Hematopoietic multipotent progenitor cell treated with erythropoietin and hydrocortisone succinate and interleukin-3 and kit ligand, for 17 days (in vitro differentiated cells): ENCODE measurements at places on chromosomes 5 and 9.

- peak; percentile 11 for DNase-seq
Measured at GRCh38 chr5:177600508-177601018, 631 bp downstream of the B4GALT7 start.

- DNase-seq = no peak
Measured at GRCh38 chr5:54887663-54888062, 97.7 kb downstream of the ESM1 start.

DNA sequence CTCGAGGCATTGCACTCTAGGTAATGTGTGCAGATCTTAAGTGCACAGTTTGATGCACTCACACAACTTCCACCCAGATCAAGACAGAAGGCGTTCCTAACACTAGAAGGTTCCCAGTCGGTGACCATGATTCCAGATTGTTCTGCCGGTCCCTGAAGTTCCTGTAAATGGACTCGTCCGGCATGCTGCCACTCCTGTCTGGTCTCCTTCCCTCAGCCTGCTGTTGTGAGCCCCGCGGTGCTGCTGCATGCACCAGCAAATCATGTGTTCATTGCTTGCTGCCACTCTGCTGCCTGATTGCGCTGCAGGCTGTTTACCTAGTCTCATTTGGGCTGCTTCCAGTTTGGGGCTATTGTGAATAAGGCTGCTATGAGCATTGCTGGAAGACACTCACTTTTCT is 11.5 kb downstream of the STKLD1 start:
- DNase-seq = no peak

DNA sequence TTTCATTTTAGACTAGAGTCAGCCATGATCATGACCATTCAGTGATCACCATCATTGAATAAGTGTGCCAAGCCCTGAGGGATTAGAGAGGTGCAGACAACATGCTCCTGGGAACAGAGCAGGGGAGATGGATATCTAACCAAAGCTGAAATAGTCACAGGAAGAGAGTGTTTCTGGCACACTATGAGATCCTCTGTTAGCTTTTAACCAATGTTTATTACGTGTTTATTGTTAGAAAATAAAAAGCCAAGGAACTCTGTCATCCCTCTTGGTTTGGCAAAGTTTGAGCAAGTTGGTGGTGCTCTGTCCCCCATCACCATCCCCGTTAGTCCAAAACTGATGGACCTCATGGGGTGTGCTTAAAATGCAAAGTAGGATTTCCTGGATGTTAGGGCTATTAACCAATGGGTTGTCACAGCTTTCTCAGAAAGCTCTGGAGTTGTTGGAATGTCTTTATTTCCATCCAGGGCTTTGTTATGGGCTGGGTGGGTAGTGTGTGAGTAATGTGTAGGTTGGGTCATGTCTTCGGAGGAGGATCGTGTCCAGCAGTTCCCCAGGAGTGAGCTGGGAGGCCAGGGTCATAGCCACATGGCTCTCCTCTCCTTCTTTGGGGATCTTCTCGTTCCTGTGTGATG is 34.9 kb downstream of the SLC28A3 start:
- DNase-seq = no peak

DNA sequence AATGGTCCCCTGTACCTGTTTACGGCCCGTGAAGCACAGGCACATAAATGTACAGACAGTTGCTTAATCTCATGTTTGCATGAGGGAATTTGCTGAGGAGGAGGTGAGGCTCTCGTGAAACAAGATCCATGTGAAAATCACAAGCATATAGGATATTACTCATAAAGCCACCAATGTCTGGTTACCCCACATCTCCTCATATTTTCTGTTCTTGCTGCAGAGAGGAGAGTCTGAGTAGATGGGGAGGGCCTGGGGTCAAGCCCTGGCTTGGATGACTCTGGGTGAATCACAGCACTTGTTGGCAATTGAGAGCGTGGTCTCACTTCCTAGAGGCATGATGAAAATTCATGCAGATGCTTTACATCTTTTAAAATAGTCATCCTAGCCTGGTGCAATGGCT is 975 bp downstream of the AGXT2 start:
- no peak for DNase-seq
